ENCODE measurements at places on chromosomes 2 and 18.

DNA sequence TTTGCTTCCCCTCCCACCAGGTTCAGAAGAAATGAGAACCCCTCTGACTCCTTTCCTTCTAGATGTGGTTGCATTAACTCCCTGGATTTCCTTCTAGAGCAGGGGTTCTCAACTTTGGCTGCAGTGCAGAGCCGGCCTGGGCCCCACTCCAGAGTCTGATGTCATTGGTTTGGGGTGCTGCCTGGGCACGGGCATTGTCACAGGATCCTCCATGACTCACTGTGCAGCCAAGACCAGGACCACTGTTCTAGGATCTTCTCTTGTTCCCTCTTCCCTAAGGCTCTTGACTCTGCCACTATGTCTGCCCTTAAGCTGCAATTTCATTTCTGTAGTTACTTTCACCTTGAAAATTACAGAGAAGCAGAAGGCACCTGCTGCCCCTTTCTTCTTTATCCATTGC lies 31.8 kb downstream of the TBC1D8 start:
- no peak for DNase-seq

DNA sequence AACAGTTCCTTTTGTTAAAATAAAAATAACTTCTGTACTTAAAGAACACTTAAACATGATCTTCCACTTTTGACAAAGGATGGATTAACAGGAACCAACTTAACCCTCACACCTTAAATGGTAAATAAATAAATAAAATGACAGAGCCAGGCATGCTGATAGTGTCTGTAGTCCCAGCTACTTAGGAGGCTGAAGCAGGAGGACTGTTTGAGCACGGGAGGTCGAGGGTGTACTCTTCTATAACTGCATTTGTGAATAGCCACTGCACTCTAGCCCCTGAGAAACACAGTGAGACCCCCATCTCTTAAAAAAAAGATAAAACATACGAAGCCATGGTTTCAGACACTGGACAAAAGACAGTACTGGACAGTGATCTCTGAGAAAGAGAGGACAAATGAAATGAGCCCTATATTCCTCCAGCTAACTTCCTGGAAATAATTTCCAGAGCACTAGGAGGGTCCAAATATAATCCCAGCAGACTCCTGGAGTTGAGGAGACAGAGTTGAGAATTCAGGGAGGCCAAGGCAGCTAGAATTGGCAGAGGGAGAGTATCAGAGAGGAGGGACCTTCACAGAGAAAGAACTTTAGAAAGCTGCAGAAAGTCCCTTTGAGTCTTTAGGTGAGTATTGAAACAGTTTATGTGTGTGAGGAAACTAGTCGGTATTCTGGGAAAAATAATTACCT lies 17.4 kb downstream of the PPP4R1 start:
- no peak for DNase-seq

DNA sequence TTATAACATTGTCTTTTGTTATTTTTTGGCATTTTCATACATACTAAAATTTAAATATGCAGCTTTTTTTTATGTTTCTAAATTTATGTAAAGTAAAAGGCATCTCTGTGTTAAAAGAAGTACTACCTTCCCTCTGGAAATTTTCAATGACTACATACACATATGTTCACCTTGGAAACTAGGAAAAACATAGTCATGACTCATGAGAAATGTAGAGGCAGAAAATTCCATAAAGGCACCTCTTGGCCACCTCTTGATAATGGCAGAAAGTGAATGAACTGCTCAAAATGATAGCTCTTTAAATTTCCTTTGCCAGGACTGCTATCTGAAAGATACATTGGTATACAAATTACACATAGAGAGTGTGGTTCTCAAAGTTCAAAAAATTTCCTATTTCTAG lies 889.1 kb upstream of the ZEB2 start:
- DNase-seq: no peak

DNA sequence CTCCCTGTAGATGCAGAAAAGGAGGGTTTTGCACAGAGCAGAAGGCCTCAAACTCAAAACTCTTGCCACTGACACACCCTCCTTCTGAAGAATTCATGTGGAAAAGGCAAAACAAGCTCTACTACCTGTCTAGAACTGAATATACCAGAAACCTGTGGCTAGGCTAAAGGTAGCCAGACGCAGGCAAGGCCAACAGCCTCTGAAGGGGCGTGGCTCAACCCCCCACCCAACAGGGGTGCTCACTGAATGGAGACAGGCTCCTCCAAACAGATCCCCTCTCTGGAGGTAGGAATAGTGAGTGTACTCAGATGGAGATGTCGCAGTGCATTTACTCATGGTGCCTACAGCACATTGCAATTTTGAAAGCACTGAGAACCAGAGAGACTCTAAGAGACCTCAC lies 3.0 kb upstream of the STK17B start:
- DNase-seq: no peak

DNA sequence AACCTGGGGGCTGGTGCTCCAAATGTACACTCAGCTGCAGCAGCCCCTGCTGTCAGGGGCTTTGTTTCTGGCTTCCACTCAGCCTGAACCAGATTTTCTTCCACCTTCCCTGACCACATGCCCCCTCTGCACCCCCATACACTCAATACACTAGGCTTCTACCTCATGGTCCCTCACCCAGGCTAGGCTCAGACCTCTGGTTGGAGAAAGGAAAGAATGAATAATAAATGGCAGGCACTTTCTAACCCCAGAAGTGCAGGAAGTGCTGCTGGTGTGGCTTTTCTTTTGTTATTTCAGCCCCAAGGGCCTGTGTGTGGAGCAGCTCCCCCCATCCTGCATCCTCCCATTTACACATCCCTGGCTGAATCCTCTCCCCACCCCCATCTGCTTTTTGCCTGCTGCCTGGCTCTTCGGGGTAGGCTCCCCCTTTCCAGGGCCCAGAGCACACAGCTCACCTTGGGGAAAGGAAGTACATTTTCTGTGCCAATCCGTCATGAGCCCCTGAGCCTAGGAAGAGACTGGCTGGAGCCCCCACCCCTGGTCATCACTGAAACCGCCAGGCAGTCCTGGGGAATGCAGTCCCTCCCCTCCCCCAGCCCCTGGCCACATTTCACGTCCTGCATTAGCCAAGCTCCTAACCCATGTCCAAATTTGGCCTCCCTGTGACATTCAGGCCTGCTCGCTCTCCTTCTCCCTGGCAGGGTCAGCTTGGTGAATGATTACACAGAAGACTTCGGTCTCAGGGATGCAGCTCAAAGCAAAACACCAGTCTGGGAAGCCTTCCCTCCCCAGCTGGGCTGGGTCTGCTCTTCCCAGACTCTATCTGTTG lies 2.6 kb downstream of the DYSF start:
- no peak for DNase-seq

All from HuH-7 (cell line).